ENCODE measurements at places on chromosomes 7 and 10.

- no peak for DNase-seq
Measured at GRCh38 chr7:128203710-128204214, 37.3 kb upstream of the LEP start.

- DNase-seq = no peak
Measured at GRCh38 chr10:50593523-50594376, 30.0 kb downstream of the SGMS1 start.

- no peak for DNase-seq
Measured at GRCh38 chr7:87574630-87575029, 26.1 kb downstream of the ABCB1 start.

DNA sequence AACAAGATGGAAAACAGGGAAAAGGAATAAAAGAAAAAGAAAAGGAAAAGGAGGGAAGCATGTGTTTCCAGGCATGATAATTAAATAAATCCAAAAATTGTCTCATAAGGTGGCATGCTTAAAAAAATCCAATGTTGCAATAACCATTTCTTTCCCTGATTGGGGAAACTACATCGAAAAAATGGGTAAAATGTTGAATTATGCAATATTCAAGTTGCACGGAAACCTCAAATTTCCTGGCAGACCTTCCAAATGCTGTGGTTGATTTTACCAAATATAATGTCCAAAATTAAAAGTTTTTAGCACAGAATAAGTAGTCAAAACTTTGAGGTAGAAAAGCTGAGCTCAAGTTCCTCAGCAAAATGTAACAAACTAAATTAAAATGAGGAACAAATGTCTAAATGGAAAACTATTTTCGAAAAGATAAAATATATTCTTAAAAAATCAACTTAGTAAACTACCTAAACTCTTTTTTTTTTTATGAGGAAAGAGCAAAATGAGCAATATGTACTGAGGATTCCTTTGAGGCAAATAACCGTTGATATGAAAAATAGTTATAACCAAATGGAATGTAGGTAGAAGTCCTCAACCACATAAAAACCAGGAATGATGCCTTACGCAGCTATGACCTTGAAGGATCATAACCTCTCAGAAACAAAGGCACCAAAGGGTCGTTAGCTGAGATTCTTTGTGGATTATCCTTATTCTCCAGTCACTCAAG is 52.6 kb downstream of the MACC1 start:
- no peak for DNase-seq

DNA sequence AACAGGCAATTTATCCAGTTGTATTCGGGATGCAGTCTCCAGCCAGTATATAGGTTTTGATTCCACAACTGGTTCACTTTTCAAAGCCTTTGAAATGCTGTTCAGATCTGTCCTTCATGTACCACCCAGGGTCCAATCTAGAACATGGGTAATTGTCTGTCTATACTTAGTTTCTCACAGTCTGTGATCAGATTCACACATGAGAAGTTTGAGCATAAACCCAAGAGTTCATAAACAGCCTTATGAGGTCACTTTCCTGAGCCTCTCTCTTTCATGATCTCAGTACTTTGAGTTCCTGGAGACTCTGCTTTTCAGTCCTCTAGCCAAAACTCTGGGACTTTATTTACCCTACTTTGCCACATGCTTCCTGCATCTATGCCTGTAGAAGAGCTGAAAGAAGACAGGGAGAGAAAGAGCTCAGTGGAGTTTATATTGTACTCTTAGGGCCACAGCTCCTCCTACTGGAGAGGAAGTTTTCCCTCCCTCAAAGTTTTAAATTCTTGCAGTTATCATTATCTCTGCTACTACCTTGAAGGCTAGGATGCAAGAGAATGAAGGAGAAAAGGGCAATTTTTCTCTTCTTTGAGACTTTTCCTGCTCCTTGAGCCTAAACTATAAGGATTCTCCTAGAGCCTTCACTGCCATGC is 172.0 kb downstream of the ZEB1 start:
- DNase-seq = no peak

GRCh38 chr7:7761340-7761973 is 43.0 kb upstream of the RPA3 start:
- no peak for DNase-seq

DNA sequence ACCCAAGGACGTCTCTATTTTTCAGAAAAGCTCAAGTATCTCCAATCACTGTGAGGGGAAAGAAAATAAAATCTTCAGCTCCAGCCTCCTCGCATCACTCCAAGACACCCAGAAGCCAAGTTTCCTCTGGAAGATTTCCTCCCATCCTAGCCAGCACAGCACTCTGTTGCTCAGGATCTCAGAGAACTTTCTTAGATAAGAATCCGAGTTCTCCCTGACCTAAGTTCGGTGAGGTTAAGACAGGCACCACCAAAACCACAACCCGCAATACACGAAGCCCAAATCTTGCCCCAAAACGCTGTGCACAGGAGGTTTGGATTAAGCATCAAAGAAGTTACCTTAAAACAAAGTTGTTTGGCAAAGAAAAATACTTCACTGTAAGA is 4.2 kb downstream of the FAM53B start:
- no peak for DNase-seq

DNA sequence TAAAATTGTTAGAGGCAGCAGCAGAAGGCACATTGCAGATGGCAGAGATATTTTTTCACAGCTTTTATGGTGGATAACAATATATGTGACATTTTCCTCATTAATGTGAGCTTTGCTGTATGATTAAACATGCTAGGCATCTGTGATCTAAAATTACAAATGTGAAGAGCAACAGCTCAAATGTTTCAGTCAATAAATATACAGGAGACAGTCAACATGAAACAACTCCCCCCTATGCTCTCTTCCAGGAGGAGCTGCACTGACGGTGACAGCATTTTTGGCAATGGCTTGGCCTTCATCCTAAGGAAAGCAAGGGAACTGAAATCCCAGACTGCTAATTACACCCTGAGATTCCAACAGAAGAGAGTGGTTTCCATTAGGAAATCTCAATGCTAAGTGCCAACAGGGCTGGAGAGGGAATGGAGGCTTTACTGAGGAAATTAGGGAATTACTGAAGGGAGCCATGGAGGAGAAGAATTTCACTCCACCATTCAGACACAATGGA is 51.4 kb upstream of the GRB10 start:
- no peak for DNase-seq

GRCh38 chr10:118971187-118971586 is 58.3 kb upstream of the NANOS1 start:
- no peak for DNase-seq

GRCh38 chr10:71324743-71325142 is 5.7 kb downstream of the SLC29A3 start:
- no peak for DNase-seq

GRCh38 chr10:75592791-75593643 is 161.6 kb downstream of the LRMDA start:
- no peak for DNase-seq

DNA sequence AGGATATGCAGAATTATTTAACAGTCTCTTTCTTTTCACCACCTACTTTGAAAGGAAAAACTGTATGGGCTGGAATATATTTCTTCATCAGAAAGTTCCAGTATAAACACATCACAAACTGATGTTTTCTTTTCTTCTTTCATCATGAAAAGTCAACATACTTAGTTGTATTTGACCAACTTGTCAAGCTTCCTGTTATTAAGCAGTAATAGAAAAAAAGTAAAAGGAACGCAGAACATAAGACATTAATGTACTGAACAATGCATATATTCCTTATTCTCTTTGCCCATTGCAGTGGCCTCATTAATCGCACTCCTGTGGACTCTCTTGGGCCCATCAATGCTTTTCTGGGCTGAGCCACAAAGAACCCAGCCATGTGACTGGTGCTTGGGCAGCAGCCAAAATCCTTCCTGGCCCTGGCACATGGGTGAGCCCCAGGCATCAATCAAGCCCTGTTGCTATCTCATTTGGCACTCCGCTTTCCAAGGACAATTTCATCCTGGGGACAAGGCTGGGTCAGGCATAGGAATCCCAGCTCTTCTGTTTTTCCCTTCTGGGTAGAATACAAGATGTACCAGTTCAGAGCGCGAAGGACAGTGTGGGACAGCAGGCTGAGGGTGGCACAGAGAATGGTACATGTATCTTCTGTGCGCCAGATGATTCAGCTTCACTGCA is 42.3 kb downstream of the RHOBTB1 start:
- DNase-seq = no peak

DNA sequence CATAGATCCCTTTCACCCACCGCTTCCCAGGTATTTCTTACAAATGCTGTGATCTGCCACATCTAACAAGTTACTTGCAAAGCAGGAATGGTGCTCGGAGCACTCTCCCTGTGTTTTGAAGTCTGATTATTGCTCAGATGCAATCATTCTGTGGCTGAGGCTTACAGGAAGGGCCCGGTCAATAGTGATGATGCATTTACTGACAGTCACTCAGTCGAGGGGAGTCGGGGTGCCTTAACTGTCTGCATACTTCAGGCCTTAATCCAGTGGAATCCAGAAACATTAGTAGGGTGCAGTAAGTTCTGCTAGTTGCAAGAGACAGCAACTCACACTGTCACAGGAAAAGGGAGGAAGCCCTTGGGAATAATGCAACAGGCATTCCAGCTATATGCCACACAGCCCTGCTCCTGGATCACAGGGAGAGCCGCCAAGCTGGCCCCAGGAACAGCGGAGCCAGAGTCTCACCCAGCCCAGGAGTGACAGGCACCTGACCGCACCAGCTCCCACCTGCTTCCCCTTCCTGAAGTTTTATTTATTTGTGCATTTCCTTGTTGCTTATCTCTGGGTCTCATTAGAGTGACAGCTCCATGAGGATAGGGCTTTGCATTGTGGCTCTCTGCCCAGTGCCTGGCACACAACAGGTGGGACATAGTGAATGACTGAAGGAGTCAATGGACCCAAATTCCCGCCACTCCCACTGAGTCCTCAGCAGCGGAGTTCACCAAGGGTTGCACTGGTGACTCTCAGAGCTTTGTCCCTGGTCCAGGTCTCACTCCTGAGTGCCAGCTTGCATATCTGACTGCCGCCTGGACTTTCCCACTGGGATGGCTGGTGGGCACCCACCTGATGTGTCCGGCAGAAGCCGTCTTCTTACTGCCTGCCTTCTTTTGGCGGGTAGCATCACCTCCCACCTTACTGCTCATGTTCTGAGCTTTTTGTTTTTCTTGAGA is 212.5 kb upstream of the SH2B2 start:
- DNase-seq = no peak

DNA sequence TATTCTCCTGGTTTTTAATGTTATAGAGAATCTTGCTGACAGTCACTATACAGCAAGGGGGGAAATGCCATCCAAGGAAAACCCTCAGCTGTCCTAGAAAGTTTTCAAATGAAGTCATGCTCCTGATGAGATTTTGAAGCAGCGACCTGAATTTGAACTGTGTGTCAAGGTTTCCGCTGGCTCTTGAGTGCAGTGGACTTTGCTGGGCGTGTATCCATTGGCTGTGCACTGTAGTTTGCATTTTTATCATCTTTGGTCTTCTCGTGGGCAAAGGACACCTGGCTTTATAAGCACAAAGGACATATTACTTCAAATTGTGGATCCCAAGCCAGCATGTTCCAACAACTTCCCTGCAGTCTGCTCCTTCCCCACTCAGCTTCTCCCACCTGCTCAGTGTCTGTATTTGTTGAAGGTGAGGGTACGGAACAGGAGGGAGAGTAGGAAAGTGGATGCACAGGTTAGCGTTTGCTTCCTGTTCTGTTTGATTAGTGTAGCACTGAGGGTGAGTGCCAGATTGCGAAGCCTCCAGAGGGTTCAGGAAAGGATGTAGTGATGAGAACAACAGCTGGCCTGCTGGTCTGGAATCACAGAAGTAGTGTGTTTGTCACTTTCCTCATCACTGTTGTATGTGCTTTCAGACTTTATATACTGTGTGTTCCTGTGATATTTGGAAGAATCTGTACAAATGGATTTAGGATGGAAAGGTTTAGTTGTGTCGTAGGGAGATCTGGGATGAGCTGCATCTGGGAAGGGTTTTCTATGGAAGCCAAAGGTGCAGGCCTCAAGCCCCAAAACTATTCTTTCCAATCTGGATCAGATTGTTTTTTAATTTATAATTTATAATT is 204.8 kb downstream of the BMPER start:
- no peak for DNase-seq

- DNase-seq = peak; percentile 45
Measured at GRCh38 chr7:37833107-37833817, 15.1 kb upstream of the NME8 start.

- no peak for DNase-seq
Measured at GRCh38 chr10:3784510-3785250, at the start of gene KLF6. TSS of gene KLF6 (minus strand) at chr10:3785209. CDS start at chr10:3785014, 195 bp downstream.

DNA sequence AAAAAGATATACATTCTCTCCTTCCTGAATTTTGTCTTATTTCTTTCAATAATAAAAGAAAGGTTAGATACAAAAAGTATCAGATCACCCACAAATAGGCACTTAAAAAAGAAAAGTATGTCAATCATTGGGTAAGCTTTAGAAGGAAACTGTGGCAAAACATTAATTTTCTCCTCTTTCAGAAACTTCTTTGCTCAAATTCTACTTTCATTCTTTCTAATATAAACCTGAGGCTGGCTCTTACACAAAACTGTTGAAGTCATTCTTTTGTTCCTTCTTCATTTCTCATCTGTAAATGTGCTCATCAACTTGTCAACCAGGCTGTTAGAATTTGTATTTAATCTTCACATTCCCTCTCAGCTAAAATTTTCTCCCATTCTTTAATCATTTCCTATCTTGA is 124.6 kb downstream of the LRRN3 start:
- DNase-seq = no peak

DNA sequence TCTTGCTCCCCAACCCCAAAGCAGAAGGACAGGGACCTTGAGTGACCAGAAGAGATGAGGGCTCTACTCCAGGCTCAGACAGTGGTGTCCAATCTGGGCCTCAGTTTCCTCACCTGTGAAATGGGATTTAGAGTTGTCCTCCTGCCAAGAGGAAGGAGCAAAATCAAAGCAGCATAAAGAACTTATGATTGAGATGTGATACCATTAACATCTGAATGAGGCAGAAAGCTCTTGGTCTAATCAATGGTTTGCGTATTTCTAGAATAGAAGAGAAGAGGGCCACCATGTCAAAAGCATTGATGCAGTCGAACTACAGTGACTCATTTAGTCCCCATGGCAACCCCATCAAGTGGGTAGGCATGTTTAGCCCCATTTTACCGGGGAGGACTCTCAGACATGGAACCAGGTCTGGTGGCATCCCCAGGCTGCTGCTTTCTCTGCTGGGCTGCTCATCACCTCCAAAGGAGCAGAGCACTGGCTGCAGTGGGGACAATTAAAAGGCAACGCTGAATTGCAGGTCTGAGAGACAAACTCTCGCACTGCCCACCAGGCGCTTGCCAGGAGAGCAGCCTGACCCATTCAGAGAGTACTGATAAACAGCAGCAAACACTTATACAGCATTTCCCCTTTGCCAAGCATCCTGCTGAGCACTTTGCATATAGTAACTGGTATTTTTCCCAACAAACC is 175.9 kb downstream of the NEURL1 start:
- DNase-seq = no peak

GRCh38 chr10:11162828-11163599 is 145.3 kb downstream of the CELF2 start:
- peak; percentile 74 for DNase-seq

DNA sequence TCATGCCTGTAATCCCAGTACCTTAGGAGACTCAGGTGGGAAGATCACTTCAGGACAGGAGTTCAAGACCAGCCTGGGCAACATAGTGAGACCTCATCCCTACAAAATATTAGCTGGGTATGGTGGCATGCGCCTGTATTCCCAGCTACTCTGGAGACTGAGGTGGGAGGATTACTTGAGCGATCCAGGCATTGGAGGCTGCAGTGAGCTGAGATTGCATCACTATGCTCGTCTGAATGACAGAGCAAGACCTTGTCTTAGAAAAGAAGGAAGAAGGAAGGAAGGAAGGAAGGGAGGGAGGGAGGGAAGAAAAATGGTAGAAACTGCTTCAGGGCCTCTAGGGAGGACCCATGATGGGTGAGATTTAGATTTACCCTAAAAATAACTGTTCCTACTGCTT is 112.3 kb downstream of the SPDYE5 start:
- DNase-seq = no peak
